ENCODE measurements at places on chromosomes 11 and 22. TPM values are rescaled to one million over a fixed set of nuclear protein-coding genes. Genes with fewer than 3 reads are reported as not detected.

CATSPERZ gene
- 1.3 TPM for total RNA-seq

GRCh38 chr22:26172389-26172990 is 3.2 kb downstream of the SEZ6L start:
- DNase-seq = peak; percentile 69

GNAZ gene
- 5.0 TPM for total RNA-seq

- DNase-seq = peak; percentile 51
Observed at GRCh38 chr11:20031155-20032001, 128.9 kb downstream of the DBX1 start.

GRCh38 chr22:17137170-17137569 is 16.0 kb upstream of the TMEM121B start:
- no peak for DNase-seq

DNA sequence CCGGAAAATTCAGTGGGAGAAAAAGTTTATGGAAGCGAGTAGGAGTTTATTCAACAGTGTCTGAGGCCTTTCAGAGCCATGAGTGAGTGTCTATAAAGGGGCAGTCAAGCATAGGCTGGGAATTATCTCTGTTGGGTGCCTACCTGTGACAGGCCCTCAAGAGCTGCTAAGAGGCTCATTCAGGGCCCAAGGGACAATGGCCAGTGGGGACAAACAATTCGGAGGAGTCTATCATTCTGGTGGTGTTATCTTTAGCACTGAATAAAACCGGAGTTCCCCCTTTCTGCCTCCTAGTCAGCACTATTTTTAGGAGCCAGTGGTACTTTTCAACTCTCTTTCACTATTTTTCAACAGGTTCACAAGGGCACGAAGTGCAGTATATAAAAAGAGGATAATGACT is 89.5 kb upstream of the HTATIP2 start:
- no peak for DNase-seq

GRCh38 chr11:134987223-134987768 is 575.3 kb upstream of the B3GAT1 start:
- no peak for DNase-seq

DNA sequence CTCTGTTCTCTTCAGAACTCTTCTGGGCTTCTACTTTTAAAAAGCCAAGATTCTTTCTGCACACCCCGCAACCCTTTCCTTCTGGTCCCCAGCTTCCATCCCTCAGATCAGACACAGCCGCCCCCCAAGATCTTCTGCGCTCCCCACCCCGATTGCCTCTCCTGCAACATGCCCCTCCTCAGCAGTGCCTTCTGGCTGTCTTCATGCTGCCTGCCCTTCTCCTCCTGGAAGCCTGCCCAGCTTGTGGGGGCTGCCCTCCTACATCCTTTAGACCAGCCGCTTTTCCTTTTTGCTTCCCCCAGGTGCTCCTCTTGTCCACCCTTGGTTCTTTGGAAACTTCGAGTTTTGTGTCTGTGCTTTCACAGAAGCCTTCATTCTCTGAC is 144.2 kb downstream of the FEZ1 start:
- DNase-seq = no peak

DNA sequence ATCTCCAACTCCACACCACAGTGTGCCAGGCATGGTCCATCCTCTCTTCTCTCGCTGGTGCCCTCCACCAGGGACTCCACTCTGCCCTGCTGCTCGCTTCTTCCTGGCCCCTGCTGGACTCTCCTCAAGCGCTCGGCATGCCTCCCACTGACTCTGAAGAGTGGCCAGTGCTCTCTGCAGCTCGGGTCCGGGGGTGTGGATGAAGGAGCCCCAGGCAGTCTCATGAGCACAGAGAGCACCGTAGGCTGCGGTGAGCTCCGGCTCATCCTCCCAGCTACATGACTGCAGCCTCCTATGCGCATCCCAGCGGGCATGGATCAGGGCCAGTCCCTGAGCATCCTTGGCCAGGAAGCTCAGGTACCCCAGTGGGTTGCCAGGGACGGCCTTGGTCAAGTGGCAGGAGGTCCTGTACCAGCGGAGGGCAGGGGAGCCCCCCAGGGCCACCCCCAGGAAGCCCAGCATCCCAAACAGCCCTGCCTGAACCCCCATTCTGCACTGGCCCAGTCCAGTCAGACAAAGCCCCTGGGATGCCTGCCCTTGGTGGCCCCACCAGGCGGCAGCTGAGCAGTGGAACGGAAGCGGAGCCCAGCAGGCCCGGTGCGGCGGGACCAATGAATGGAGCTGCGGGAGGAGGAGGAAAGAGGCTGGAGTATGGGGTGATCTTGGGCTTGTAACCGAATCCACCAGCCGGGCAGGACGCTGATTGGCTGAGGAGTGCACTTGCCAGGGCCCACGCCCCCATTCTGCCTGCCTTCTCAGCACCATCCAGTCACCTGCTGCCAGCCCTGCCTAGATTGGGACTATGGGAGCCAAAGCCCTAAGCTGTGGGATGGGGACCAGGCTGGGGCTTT is at the start of gene PLA2G3:
TSS of gene PLA2G3 (minus strand) at position 643 of the 851 bp plus-strand sequence. CDS start at position 489, 154 bp downstream.
- DNase-seq = peak; percentile 99

KDM4E gene
- not detected for total RNA-seq

CELF1 gene
- 211 TPM for total RNA-seq

DNA sequence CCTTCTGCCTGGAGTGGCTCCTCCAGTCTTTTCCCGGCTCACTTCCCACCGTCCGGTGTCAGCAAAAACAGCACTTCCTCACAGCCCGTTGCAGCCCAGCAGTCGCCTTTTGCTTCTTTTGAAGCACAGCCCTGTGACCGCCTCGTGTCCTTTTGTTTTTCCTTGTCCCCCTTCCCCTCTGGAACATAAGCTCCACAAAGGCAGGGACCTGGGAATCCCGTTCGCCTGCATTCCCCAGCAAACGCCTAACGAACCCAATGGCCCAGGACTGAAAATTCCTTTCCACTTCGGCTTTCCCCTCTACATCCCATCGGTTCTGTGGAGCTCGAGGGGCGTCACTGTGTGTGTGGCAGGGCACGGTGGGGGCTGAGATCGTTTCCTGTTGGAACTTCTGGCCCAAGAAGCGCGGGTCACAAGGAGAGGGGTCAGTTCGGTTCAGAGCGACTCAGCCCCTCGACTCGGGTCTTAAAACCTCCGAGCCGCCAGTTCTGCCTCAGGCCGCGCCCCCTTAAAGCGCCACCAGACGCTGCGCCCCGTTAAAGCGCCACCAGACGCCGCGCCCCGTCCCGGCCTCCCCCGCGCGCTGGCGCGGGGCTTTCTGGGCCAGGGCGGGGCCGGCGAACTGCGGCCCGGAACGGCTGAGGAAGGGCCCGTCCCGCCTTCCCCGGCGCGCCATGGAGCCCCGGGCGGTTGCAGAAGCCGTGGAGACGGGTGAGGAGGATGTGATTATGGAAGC is 841 bp downstream of the RIC8A start:
- DNase-seq = peak; percentile 70

DNA sequence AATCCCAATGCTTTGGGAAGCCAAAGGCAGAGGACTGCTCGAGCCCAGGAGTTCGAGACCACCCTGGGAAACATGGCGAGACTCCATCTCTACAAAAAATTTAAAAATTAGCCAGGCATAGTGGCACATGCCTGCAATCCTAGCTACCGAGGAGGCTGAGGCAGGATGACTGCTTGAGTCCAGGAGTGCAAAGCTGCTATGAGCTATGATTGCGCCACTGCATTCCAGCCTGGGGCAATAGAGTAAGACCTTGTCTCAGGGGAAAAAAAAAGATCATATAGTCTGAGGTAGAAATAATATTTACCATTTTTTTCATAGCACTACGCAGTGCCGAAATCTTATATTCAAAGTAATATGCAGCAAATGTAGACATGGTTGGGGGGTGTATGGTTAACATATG is 47.8 kb downstream of the MRTFA start:
- DNase-seq = no peak

EED gene
- total RNA-seq = 34.1 TPM

- DNase-seq = peak; percentile 83
Observed at GRCh38 chr11:69637941-69638871, 2.8 kb upstream of the CCND1 start.

RFPL3 gene
- not detected for total RNA-seq

GRCh38 chr11:117818041-117818873 is 6.3 kb downstream of the FXYD2 start:
- DNase-seq = no peak

PHRF1 gene
- 50.6 TPM for total RNA-seq

GRCh38 chr22:38959590-38959989 is 2.2 kb downstream of the APOBEC3A start:
- DNase-seq = no peak

ABTB2 gene
- 5.3 TPM for total RNA-seq

MS4A12 gene
- total RNA-seq = not detected

TRIM68 gene
- 7.5 TPM for total RNA-seq

DNA sequence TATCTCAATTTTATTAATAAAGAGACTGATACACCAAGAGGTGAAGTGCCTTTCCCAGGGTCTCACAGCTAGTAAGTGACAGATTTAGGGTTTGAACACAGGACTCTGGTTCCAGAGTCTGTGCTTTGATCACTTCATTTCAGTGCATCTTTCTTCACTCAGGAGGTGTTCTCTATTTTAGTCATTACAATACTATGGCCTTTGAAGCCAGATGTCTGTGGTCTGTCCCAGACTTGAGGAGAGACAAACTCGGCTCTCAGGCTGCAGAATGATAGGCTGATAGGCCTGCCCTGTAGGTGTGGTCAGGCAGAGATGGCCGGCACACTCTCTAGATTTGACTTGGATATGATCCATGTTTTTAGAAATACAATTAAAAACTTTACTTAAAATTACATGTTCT is 478.5 kb upstream of the CCDC90B start:
- no peak for DNase-seq

- no peak for DNase-seq
Observed at GRCh38 chr22:32822179-32822877, 20.8 kb downstream of the TIMP3 start.
